ENCODE measurements at places on chromosomes 2 and 18. TPM values are rescaled to one million over a fixed set of nuclear protein-coding genes. Genes with fewer than 3 reads are reported as not detected.

CD28 gene
- total RNA-seq: 3.2 TPM

DNA sequence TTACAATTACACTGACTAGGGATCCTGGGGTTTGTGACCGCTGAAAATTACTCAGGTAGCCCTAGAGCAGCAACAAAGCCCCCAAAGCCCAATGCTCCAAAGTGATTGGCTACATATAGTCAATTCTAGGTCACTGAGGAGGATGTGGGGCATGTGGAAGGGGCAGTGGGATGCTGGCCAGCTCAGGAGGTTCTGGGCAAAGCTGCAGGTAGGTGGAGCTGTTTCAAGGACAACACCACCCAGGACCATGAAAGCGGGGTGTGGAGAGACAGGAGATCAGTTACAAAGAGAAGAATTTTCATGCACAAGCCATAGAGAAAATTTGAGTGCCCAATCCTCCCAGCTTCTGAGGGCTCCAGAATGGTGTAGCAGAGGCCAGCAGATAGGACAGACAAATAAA is 75.0 kb upstream of the CCDC85A start:
- no peak for DNase-seq

EML6 gene
- total RNA-seq: 1.1 TPM

GRCh38 chr18:926946-927345 is 22.3 kb downstream of the ADCYAP1 start:
- no peak for DNase-seq

SERPINB12 gene
- total RNA-seq: not detected

DNA sequence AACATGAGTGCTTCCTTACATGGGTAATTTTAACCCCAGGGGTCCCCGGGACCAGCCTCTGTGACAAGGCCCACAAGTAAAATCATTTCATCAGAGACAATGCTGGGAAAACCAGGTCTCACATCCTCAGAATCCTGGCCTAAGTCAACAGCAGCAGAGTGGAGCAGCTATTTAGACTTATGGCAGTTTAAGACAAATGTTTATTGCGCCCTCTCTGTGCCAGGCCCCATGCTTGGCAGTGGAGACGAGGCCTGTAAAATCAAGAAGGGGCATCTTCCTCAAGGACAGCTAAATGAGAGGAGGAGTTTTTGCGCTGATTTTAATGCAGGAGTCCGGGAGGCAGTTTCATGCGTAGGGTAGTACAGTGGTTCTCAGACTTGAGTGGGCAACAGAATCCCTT is 56.0 kb upstream of the ACAA2 start:
- no peak for DNase-seq

DNA sequence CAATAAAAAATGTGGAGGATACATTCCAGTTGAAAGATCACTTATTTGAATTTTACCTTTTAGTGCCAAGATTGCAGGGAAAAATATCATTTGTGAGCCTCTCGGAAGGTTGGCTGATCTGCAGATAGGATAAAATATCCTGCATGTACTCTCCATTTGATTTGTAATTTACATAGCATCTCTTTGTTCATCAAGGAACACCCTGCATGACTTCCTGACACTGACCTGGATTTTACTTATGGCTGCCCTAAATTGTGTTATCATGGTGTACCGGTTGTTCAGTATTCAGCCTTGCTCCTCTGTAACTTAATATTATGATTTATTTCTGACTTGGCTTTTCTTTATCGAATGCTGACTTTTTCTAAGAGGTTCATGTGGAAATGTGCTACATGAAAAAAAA is 226.4 kb downstream of the PIK3C3 start:
- no peak for DNase-seq

DES gene
- not detected for total RNA-seq

DNA sequence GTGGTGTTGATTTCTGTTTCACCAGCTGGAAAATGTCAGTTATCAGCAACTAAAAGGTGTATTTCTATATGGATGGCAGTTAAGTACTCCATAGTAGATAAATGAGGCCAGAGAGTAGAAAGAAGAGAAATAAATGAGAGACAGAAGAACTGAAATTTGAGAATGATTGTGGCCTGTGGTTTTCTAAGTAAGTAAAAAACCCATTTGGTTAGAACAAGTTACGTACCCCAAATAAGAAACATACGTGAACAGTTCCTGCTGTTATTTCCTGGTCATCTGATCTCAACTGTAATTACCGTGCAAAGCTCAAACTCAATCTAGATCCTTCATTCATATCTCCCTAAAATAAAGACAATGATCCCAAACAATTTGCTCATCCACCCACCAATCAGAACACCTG is 181.3 kb downstream of the PID1 start:
- no peak for DNase-seq

LIPG gene
- 0.19 TPM for total RNA-seq

CAVIN2 gene
- not detected for total RNA-seq

DNA sequence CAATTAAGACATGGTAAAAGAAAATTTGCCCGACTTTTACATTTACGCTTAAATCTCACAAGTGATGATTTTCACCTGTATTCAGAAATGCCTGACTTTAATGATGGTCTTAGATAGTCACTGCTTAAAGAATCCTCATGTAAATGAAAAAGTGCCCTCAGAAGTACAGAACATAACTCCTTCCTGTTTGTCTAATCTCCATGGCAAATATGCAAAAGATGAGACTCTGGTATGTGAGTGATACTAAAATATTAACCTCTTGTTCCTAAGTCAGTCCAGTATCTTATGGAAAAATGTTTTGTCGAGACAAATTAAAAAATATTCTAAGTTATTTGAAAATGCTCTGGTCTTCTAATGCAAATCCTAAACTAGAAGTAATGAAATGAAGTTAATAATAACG is 29.2 kb downstream of the KCTD1 start:
- DNase-seq: no peak

LRRC30 gene
- not detected for total RNA-seq

ITGB6 gene
- total RNA-seq: not detected

DNA sequence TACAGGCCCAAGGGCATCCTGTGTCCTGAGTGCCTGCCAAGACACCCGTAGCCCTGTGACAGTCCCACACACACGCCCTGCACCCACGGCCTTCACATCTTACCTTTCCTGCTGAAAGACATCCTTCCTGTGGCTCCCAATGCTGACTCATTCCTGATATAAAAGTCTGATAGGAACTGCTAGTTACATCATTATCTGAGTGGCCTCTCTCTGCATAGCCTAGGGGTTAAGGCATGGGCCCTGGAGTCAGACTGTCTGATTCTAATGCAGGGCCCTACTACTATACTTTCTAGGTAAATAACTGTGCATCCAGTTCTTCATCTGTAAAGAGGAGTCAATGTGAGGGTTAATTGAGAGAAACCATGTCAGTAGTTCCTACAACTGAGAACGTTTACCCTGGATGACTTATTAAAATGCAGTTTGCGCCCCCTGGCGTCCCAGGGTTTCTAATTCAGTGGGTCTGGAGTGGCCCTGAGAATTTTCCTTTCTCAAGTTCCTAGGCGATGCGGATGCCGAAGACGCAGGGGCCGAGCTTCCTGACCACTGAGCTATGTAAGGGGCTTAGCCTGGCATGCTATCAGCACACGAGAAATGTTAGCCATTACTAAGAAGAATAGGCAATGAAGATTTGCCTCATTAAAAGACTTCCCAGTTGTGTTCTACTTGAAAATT is 6.0 kb upstream of the GPR45 start:
- DNase-seq: peak; percentile 71

DNA sequence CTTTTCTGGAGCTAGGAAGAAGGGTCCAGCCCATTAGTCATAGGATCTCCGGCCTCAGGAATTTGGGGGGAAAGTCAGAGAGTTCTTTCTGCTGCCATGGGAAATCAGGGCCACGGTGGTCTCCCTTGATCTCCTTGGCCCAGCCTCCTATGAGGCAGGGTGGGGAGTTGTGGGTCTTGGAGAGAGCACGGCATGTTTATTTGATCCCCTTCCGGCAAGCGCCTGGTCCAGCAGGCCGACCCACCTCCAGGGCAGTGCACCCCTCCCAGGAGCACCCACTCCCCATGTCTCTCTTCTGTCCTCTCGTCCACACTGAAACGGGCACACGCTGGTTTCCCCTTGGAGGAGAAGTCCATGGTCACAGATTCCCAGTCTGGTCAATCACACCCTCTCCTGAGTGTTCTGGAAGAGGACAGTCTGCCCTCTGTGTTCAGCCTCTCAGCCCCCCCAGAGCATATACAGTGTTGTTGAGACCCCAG is 464.6 kb upstream of the HS6ST1 start:
- no peak for DNase-seq

DNA sequence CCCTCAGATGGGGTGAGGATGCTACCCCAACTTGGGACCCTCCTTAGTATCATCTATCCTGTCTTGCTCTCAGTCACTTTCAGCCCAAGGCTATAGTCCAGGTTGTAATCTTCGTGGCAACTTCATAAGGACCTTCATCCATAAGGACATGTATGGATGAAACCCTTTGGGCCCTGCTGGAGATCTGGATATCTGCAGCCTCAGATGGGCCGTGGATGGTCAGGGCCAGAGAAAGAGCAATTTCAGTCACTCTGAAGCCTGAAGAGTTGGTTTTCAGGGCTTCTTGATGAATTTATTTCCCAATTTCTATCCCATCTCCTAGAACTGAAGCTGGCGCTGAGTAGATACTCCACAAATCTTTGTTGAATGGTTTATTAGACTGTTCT is 28.7 kb downstream of the RHOB start:
- no peak for DNase-seq

GRCh38 chr2:25982273-25982967 is at the start of gene KIF3C:
Gene KIF3C, minus strand, starts transcription at chr2:25982497. Its CDS starts 580 bp downstream, at chr2:25981917.
- peak; percentile 71 for DNase-seq

GRCh38 chr2:47034973-47035609 is 119.5 kb upstream of the MCFD2 start:
- DNase-seq: no peak

GRCh38 chr2:3204031-3204821 is 173.4 kb downstream of the EIPR1 start:
- DNase-seq: peak; percentile 26

DNA sequence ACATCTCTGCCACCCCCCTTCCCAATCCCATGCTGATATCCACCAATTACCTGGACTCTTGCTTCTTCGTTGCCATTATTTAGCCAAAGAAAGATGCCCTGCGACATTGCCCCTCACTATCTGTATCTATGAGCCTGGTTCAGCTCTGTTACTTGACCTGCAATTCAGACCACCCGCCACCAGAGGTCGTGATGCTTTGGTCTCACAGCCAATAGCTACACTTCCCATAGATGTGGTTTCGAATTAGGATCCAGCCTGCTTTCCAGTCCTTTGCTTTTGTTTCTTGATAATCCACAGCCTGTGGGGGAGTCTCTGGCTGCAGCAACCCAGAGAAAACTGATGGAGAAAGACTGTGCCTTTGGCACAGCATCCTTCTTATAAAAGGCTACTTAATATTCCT is 239.4 kb downstream of the KLHL29 start:
- no peak for DNase-seq

- DNase-seq: no peak
Observed at GRCh38 chr18:13051159-13051558, 60.0 kb downstream of the CEP192 start.

DNA sequence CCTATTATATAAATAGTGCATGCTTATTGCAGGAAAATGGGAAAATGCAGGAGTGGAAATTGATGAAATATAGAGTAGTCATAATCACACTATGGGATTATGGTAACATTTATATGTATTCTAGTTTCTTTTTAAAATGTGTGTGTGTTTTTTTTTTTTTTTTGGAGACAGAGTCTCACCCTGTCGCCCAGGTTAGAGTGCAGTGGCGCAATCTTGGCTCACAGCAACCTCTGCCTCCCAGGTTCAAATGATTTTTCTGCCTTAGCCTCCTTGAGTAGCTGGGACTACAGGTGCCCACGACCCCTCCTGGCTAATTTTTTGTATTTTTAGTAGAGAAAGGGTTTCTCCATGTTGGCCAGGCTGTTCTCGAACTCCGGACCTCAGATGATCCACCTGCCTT is 47.0 kb downstream of the BIRC6 start:
- DNase-seq: no peak
